ENCODE measurements at places on chromosomes 11 and 22.

DNA sequence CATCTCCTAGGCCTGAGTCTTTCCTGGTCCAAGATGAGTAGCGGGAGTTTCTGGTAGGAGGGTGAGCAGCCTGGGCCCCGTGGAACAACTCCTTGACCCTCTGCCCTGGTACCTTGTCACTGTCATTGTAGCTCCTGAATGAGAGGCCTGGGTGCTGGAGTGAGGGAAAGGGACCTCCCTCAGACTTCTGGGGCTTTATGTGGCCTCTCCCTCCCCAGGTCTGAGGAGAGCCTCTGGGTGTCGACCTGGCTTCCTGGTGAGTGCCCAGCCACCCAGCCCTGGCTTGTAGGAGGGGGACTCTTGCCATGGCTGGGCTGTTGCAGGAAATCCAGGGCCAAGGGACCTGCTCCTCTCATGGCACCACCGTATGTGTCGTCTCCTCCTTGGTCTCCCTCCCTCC, 3.9 kb downstream of the P2RY2 start:
- DNase-seq, result no peak

DNA sequence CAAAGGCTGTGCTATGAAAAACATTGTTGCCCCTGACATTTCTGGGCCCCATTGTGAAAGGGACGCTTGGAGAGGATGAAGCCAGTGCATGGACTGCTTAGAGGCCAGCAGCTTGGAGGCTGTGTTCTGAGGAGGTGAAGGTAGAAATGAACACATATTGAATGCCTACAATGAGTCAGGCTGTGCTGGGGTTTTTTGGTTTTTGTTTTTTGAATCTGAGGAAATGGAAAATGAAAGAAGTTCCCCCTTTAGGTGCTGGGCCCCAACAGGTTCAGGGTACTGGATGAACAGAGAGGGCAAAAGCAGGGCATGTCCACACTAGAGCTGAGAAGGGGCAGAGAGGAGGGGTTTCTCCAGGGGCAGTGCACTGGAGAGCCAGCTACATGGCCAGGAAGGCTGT, 166.1 kb upstream of the API5 start:
- DNase-seq, result no peak

DNA sequence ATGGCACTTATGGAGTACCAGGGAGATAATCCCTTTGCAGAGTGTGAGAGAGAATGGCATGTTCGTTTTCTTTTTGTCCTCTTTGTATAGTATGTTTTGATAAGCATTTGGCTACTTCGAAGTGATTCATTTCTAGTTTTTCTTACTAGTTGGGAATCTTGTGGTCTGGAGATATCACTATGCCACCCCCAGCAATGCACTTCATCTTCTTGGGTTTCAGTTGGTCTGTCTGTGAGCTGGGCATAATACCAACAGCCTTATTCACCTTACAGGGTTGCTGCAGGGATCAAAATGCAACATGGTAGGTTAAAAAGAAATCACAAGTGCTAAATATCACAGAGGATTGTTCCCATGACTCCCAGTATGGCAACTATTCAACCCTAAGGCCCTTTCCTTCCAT, 387.8 kb upstream of the CADM1 start:
- DNase-seq, result no peak

GRCh38 chr22:42857845-42858481, 890 bp upstream of the ARFGAP3 start:
- no peak for DNase-seq

DNA sequence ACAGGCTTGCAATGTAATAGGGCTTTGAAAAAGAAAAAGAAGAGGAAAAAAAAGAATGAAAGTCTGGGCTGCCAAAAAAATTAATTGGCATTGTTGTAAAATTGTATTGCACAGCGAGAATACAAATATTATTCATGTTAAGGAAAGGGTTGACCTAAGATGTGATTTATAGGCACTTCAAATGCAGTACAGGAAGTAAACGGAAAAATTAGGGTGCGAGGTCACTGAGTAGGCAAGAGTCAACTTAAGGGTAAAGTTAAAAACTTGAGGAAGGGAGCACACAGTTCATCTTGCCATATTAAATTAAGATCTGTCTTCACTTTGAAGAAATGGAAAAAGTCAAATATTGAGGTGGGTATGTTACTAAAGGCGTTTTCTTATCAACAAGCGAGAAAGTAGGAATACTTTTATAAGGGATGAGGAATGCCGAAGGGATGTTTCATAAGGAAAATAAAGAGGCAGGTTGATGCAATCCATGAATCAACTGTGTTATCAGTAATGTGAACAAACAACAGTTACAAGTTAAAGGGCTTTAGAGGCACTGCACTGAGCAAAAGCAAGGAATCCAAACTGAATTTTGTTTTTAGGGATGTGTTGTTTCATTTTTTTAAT, 123.0 kb downstream of the WT1 start:
- DNase-seq, result no peak

DNA sequence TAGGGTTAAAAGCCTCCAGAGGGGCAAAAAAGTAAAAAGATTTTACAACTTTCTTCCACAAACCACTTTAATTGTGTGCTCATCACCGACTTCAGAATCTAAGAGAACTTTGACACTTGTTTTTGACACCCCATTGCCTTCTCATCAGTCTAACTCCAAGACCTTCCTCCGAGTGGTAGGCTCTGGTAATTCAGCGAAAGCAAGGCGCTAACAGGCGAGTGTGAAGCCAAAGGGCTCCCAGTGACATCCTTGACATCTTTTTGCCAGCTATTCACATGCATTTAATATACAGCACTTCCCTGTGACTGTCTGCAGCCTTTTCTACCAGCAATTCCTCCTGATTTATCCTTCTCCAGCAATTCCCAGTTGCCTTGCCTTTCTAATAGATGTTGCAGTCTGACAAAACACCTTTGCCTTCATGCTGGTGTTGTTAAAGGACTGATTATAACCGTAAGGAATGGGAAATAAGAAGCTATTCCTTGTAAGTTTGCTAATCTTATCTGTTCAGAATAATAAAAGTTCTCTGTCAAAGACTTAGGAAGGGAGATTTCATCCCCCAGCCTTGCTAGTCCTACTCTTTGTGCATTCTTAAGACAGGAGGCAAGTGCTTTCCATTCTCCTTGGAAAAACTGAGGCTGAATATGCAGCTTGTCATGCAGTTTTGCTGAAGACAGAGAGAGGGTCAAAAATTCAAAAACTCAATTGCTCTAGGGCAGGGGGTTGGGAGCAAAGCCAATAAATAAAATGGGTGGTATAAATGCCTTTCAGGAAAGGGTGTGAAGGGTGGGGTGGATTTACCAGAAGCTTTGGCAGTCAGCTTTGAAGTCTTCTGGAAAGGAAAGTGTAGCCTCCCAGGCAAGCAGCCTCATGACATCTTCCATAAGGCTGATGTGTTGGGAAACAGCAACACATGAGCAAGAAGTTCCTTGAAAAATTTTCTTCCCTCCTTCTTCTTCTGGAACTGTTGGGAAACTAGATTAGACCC, 39.1 kb downstream of the SNX19 start:
- no peak for DNase-seq

GRCh38 chr11:36281850-36282249, 7.4 kb downstream of the COMMD9 start:
- DNase-seq, result no peak

- no peak for DNase-seq
These were observed at the start of gene RTN4RL2 for GRCh38 chr11:57460022-57460757. Gene RTN4RL2 (plus strand): TSS chr11:57460528. CDS start chr11:57460866, 338 bp downstream.

DNA sequence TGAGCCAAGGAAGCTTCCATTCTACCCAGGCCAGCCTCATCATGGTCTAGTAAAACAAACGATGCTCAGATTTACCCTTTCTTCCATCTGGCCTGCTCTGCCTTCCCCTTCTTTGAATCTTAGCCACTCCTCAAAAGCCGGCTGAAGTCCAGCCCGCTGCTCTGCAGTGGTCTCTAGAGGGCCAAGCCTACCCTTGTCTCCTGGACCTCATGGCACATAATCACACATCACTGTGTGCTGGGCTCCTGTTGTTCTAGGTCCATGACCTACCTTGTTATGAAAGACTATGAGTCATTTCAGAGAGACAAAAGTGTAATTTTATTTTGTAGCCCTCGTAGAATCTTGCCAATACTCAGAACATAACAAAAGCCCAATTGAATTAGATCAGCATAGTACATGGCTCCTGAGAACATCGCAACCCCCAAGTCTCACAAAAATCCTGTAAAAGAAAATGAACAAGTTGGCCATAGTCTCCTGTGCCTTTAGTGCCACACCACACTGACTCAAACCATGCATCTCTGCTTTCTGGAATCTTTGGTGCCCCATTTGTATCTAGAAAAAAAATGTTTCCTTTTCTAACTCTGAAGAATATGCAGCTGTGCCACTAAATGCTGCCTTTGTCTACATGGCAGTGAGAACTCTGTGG, 192.7 kb downstream of the OPCML start:
- no peak for DNase-seq

DNA sequence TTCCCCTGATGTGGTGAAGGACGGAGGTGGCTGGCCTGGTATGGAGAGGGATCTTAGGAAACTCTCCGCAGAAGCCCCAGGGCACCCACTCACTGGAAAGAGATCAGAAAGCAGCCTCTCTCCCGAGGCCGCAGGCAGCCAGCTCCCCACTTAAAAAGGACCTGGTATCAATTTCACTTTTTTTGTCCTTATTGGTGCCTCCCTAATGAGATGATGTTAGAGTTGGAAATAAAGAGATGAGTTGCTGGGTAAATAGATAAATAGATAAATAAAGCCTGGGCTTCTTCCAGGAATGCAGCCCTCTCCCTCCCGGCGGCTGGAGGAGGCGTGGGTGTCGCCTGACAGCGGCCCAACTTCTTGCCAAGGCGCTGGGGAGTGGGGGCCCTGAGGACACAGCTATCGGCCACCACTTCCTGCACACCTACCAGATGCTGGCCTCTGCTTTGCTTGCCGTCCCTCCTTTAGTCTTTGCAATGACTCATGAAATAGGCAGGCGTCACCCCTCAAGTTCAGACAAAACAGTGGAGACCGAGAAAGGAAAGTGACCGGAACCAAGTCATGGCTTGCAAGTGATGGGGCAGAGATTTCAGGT, 42.9 kb downstream of the LINC01488 start:
- no peak for DNase-seq

- DNase-seq, result no peak
These were observed 101.8 kb upstream of the GAL start for GRCh38 chr11:68582416-68583040.

DNA sequence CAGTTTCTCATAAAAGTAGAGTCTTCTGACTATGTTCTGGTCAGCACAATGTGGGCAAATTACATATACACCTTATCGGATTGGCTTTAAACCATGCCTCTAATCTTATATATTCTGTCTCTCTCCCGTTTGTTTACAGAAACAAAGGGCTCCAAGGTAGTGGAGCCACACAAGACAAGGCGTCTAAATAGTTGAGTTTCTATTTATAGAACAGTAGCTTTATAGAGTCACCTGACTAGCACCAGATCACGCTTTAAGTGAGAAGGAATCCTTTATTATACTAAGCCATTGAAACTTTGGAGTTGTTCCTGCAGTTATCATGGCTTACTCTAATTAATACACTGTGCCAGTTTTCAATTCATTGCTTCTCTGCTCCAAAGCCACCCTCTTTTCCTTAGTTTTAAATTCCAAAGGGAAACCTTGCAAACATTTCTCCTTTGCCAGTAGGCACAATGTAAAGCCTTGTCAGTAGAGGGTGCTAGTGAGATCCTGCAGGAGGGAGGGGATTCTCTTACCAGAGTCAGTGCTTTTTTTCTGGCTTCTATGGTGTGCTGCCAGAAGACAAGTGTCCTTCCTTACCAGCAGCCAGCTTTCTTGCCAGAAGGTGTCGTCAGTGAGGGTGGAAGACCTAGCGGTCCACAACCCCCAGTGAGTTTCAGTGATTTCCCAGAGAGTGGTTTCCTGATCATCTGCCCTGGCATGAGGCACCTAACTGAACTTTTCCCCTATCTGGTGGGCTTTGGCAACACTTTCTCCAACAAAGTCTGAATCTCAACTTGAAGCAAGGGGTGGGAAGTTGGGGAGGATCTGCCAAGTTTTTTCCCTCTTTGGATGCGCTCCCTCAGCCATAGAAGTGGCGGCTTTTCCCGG, 71.7 kb downstream of the RAB38 start:
- DNase-seq, result peak; percentile 0

GRCh38 chr11:23755769-23756168, 741.1 kb upstream of the LUZP2 start:
- DNase-seq, result no peak

DNA sequence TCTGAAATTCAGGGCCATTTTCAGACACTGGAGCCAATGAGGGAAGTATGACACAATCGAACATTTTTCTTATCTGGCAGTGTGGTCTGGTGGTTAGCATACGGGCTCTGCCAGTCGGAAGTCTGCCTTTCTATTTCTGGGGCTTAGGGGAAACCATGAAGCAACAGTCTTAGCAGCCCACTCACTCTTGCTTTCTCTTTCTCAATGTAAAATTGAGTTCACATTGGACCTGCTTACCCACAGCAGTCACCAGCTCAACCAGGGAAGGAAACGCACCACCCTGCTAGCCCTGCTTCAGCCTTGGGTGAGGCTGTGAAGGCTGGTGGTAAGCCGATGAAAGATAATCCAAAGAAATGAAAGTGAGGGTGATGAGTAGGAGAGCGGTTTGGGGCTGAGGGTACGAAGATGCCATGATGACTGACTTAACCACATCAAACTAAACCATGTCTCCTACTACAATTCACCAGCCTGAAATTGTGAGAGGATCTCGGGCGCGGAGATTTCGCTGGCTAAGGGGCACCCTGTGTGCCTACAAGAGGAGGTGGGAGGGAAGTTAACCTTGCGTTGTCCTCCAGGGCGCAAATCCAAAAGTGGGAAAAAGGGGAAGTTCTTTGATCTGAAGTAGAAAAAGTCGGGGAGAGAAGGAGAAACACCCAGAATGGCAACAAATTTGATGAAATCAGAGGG, 2.0 kb upstream of the LMO2 start:
- DNase-seq, result peak; percentile 19

DNA sequence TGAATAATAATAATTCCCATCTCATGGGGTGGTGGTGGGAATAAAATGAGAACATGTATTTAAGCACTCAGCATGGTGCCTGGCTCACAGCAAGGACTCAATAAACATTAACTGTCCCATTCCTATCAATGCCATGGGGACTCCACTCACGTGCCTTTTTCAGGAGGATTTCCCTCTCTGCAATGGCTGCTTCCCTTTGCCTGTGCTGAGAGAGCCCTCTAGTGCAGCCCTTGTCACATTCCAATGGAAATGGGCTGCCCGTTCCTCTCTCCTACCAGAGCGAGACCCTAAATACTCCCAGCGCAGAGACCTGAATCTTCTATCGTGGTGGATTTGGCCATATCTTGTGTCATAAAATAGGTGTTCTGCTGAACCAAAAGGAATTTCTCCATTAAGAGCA, 621.5 kb upstream of the B3GAT1 start:
- DNase-seq, result no peak

GRCh38 chr11:134471087-134471715, 59.2 kb upstream of the B3GAT1 start:
- DNase-seq, result no peak

- no peak for DNase-seq
These were observed 5.5 kb downstream of the CHRDL2 start for GRCh38 chr11:74725701-74726100.

GRCh38 chr11:26964339-26964738, 29.6 kb upstream of the FIBIN start:
- DNase-seq, result no peak

Measured in T follicular helper cell (primary cell).